ENCODE measurements at places on chromosomes 13 and 19.

DNA sequence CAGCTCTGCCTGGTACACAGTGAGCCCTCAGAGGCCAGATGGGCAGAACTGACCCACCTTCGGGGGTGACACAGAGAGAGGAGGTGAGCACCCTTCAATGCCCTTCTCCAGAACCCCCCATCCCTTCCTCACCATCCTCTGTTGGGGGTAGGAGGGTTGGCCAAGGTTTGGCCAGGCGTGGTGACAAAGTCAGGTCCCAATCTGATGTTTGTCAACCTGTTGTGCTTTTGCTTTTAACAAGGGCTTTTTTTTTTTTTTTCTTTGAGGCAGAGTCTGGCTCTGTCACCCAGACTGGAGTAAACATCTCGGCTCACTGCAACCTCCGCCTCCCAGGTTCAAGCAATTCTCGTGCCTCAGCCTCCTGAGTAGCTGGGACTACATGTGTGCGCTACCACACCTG lies 7.3 kb downstream of the PTGIR start:
- no peak for DNase-seq

DNA sequence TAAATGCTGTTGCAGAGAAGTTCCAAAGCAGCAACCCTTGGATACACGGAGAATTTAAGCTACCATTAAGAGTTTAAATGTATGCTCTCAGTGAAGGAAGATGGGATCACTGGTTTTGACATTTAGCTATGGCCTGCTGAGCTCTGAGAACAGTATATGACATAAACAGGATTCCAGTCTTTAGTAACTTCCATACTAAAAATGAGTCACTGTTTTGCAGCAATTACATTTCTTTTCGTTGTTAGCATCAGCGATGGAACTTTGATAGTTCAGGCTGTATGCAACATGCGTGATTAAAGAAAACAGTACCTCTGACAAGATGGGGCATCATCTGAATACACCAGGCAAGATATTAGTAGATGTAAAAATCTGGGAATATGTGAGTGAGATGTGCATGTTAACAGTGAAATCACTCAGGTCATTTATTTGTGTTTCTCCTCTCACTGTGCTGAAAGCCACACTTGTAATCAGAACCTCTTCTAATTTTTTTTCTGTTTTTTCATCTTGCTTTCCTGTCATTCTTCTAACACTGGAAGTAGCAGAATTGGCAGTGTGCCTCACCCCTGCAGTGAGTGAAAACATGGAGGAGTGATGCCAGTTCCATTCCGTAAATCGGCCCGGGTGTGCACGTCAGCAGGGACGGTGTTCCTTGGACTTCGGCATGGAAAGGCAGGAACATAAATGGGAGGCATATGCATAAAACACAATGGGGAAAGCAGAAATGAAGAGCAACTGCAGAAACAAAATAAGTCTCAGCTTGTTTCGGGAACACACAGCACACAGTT lies 361.5 kb downstream of the OXGR1 start:
- DNase-seq = no peak

- DNase-seq = no peak
Observed at GRCh38 chr19:47028195-47028601, 8.6 kb downstream of the NPAS1 start.

GRCh38 chr19:825897-826644 lies 1.6 kb upstream of the AZU1 start:
- DNase-seq = no peak

DNA sequence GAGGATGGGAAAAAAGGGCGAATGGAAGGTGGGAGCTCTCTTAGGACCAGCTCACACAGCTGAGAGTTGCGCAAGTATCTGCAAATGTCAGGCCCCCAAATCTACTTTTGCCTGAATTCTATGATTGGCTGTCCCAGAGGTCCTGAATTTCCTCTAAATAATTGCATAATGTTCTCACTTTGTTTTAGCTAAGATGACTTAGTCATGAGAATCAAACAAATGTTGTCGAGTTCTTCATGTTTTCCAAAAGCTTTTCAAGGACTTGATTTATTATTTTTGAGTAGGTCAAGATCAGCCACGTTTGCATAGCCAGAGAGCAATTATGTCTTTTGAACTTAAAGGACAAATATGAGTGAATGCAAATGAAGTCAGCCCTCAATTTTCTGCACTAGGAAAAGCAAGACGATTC lies 246.6 kb upstream of the MAB21L1 start:
- DNase-seq = no peak

DNA sequence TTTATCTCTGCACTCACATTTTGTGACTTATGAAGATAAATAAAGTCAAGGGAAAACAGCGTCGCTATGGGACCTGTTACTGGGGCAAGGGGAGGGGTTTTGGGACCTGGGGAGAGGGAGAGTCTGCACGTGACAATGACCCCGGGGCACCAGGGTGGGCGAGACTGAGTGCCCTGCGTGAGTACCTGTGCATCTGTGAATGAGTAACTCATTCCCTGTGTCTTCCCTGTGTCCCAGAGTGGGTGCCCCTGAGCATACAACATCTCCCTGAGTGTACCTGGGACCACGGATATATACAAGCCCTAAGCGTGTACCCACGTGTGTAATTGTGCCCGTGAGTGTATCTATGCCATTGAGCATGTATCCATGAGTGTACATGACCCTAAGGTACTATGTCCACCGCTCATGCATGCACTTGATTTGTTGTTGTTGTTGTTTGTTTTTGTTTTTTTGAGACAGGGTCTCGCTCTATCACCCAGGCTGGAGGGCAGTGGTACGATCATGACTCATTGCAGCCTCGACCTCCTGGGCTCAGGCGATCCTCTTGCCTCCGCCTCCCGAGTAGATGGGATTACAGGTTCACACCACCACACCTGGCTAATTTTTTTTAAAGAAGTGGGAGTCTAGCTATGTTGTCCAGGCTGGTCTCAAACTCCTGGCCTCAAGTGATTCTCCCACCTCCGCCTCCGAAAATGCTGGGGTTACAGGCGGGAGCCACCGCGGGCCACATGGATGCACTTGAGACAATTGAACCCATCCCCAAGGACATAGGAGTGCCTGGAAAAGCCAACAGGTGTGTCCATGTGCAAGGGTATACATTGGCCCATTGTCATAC lies 645 bp upstream of the TRAPPC5 start:
- no peak for DNase-seq

- DNase-seq = no peak
Observed at GRCh38 chr13:50250401-50250800, 235.2 kb downstream of the KCNRG start.

DNA sequence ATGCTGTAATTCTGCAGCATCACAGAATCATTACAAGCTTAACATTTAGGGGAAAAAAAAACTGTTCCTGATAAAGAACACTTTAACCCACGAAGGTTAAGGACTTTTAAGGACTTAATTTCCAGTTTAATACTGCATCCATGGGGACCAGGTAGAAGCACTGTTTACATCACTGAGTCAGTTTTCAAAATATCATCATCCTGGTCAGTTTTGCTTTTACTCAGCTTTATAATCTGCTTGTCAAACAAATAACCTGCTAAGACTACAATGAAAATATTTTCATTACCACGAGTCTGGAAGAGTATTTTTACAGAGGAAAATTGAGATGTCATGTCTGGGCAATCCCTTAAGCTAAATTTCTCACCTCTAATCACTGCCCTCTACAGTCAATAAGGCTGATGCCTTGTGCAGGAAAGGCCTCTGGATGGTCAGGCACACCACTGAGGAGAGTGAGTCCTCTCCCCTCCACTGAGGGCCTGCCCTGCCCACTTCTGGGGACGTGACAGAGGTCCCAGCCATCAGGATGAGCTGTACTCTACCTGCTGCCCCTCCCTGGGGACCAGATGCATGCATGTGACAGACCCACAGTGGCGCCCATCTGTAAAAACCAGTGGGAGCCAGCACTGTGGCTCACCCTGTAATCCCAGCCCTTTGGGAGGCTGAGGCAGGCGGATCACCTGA lies 31.0 kb downstream of the FOXO1 start:
- DNase-seq = no peak

All from RKO (cell line).